ENCODE measurements at places on chromosomes 4 and X. TPM values are rescaled to one million over a fixed set of nuclear protein-coding genes. Genes with fewer than 3 reads are reported as not detected.
A peak's percentile ranks its signal among the peaks of the same experiment; 100 is the strongest.

Gene SAGE1
- total RNA-seq = not detected

Gene SLC10A3
- 22.6 TPM for total RNA-seq

GRCh38 chrX:46268412-46268811, 276.8 kb downstream of the ZNF674 start:
- no peak for DNase-seq

- DNase-seq = no peak
Measured at GRCh38 chr4:136749989-136750388, 782.3 kb downstream of the PCDH18 start.

GRCh38 chr4:154612472-154613414, at the start of gene FGG:
Gene FGG, minus strand, starts transcription at chr4:154612656. Its CDS starts 47 bp downstream, at chr4:154612609.
- no peak for DNase-seq

Gene TMPRSS11F
- total RNA-seq = not detected

DNA sequence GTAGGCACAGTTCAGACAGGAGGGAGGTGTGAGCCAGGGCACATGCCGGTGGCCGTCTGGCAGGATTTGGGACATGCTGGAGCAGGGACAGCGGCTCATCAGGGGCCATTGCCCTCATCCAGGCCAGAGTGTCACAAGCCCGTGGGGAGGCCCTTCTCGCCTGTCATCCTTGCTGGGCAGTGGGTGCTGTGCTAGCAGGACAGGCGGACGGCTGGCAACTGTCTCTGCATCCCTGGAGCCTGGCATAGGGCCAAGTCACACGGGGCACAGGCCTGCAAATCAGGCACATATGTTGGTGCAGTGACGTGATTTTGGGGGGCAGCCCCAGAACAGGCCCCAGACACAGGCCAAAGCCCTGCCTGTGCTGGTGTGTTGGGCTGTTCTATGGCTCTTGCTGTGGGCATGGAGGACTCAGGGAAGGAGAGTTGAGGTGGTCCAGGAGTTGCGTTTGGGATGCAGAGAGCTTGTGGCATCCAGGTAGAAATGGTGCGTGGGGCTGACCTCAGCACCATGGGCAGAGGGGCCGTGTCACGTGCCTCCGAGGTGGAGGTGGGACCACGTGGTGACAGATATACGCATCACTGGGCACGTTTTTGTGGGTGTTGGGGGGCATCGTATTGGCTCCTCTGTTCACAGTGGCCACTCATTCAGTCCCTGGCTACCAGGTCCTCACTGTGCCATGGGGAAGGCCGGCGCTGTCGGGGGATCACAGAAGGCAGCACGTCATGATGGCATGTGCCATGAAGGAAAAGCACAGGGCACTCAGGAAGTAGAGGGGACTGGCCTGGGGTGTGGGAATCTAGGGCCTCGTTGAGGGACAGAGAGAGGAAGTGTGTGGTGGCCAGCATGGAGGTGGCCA, 14.6 kb upstream of the MSANTD1 start:
- DNase-seq = no peak

Gene ENAM
- 0.05 TPM for total RNA-seq

GRCh38 chr4:157004279-157005161, 32.9 kb upstream of the PDGFC start:
- peak; percentile 68 for DNase-seq

DNA sequence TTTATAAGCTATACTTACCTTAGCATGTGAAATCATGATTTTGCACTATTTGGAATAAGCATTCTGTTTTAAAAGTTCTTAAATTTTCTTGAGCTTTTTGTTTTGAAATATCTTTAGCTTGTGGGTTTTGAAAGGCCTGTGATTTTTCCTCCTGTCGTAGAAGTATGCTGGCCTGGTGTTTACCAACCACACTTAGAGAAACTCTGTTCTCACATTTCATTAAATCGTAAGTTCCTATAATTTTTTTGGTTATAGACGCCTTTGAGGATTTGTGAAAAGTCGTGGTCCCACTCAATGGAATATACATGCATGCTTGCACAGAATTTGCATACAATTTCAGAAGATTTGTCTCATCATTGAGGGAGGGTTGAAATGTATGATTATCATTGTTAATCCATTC, 63.6 kb downstream of the PDLIM5 start:
- no peak for DNase-seq

- DNase-seq = peak; percentile 9
Measured at GRCh38 chrX:96770315-96770714, 85.7 kb downstream of the DIAPH2 start.

DNA sequence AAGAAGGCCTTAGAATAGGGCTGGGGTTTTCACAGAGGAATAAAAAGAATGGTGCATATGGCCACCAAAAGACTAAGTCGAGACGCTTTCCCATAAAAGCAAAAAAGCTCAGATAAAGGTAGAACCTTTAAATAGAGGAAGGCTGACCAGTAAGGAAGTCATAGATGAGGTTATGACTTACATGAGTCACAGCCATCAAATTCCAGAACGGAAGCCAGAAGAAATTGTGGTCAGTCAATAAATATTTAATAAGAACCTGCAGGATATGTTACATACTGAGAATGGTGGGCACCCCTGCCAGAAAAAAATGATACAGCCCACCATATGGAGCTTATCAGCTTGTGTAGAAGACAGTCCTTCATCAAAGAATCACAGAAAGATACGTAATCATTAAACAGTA, 120.1 kb downstream of the MANBA start:
- DNase-seq = peak; percentile 53

GRCh38 chrX:19889582-19890342, 2.4 kb upstream of the SH3KBP1 start:
- no peak for DNase-seq

Gene TMEM47
- total RNA-seq = 22.2 TPM

DNA sequence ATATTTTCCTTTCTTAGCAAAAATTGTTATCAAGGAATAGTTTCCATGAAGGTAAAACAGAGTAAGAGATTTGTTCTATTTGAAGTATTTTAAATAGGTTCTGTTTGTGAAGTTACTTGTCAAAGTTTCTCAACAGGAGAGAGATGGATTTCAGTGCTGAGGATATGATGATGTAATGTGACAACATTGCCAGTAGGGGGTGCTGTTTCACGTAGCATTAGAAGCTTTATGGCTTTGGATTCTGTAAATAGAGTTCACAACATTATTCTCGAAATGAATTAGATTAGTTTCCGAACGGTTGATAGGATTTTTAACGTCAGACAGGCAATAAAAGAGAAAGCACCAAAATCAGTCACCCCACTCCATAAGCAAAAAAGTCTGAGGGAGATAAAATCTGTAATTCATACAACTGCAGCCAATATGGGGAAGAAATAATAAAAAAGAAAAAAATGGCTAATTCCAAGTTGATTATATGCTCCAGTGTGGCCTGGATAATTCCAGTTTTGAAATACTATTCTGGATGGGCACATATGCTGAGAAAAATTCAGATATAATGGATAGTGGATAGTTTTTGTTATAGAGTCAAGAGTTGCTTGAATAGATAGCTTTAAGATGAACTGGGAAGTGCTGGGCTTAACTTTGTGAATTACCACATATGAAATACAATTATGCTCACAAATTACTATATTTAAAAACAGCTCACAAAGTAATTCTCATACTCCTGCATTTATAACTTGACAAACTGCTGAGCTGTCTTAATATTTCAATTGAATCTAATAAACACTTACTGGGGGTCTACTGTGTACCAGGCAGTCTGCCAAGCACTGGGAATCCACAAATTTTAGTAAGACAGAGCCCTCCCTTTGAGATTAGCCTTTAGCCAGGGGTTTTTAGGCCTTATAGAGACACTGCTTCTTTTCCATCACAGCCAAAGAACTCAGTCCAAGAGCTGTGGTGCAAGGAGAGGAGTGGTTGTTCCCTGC, 109.1 kb downstream of the GPAT3 start:
- peak; percentile 73 for DNase-seq

GRCh38 chr4:173932701-173933100, 350.8 kb downstream of the FBXO8 start:
- DNase-seq = no peak

Gene CPZ
- not detected for total RNA-seq

GRCh38 chrX:145816601-145817315, 871 bp upstream of the SLITRK2 start:
- no peak for DNase-seq

Gene HPGD
- not detected for total RNA-seq

DNA sequence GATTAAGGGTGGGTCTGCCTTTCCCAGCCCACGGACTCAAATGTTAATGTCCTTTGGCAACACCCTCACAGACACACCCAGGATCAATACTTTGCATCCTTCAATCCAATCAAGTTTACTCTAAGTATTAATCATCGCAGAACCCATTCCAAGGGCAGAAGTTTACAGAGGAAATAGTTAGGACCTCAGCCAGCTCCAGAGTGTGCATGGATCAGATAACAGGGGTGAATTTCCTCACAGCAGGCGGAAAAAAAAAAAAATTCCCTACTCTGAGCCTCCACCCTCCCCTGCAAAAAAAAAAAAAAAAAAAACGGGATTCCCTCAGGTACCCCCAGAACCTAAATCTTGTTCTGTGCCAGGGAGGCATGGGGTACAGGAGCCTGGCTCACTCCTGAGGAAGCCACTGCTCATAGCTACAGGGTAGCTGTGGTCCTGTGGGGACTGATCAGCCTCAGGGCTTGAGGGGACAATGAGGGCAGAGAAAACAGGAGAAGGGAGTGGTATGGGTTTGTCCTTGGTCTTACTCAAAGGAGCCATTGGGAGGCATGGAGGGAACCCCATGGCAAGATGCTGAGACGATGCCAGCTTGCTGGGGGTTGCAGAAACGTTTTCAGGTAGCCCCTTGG, 113.0 kb downstream of the DHRSX start:
- peak; percentile 75 for DNase-seq

DNA sequence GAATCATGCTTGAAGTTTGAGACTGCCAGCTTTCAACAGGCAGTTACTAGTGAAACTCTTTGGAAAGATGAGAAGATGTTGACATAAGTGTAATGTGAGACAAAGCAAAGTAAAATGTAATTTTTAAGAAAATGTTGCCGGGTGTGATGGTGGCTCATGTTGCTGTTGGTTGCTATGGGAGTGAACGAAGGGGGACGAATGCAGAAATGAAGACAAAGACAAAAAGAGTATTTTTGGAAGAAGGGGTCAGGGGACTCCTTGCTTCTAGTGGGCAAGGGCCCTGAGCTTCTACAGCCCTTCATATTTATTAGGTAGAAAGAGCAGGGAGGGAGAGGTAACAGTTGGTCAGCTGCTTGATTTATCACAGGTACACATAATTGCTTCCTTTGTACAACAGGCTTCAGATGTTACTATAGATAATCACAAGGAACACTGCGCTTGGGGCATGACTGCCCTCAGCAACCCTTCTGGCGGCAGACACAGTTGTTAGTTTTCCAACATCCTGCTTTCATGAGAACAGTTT, 11.9 kb upstream of the UGDH start:
- no peak for DNase-seq

GRCh38 chr4:14888790-14889572, 113.3 kb upstream of the CPEB2 start:
- no peak for DNase-seq

- no peak for DNase-seq
Measured at GRCh38 chr4:147808447-147808846, 76.6 kb downstream of the ARHGAP10 start.

DNA sequence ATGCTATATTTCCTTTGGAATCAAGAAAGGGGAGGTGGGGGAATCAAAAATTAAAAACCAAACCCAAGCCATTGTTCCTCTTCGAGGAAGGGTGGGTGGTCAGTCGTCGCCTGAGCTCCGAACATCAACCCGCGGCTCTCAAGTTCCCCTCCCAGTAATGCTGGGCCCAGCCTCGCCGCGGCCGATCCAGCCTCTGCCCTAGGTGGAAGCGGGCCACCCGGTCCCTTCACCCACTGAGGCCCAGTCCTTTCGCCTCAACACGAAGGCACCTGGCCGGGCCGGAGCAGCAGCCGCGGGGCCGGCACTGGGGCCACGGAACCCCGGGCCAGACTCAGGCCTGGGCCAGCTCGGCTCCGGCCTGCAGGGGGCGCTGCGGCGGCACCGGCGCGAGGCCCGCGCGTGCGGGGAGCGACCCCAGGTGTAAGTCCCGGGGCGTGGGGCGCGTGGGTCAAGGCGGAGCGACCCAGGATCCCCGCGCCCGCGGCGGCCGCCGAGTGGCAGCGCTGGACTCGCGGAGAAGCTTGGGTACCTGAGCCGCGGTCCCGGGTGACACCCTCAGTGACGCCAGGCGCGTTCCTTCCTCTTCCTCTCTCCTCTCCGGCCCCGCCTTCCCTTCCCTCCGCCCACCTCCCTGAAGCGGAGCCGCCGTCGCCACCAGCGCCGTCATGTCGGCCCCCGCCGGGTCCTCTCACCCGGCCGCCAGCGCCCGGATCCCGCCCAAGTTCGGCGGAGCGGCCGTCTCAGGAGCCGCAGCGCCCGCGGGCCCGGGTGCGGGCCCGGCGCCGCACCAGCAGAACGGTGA, at the start of gene SEC24B:
Gene SEC24B (plus strand): TSS at position 611 of the 802 bp plus-strand sequence. CDS start 55 bp downstream, at position 666.
- peak; percentile 84 for DNase-seq

Gene PPP1R3F
- total RNA-seq = 2.1 TPM

- no peak for DNase-seq
Measured at GRCh38 chr4:176568238-176568637, 224.5 kb downstream of the VEGFC start.

- no peak for DNase-seq
Measured at GRCh38 chr4:102862016-102862415, 6.8 kb upstream of the CISD2 start.

DNA sequence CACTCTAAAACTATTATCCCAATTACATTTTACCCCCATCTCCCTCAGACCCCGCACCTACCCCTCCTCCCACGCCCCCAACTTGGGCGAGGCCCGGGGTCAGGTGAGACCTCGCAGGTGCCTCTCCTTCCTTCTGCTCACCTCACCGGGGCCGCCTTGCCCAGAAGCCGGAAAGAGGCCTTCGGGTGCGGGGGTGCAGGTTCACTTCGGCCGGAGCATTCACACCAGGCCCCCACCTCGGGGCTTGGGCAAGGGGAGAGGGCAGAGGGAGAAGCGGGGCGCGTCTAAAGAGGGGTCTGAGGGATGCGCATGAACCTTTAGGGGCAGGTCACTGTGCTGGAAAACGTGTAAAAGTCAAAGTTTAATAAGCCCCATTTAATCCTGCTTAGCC, 427 bp downstream of the ZNF182 start:
- DNase-seq = no peak

Gene NPY1R
- not detected for total RNA-seq

DNA sequence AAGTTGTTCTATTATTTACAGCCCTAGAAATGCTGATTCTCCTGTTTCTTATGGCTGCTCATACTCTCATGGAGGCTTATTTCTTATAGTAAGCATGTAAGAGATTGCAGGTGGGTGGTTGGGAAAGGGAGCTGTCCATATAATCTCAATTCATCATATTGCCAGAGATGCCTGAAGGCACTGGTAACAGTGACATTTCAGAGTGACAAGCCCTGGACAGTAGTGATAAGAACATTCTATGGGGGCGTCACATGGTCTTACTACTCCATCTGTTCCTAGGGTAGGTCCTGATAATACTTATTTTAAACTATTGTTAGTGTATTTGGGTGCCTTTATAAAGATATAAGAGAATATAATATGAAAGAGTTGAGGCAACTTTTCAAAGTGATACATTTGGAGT, 171.5 kb downstream of the CFAP299 start:
- no peak for DNase-seq

GRCh38 chrX:83022020-83022419, 486.1 kb upstream of the POU3F4 start:
- no peak for DNase-seq

Gene DDX3X
- 300 TPM for total RNA-seq

Measured in endothelial cell of umbilical vein (primary cell).